ENCODE measurements at places on chromosomes 3 and 15.
A peak's percentile ranks its signal among the peaks of the same experiment; 100 is the strongest.

DNA sequence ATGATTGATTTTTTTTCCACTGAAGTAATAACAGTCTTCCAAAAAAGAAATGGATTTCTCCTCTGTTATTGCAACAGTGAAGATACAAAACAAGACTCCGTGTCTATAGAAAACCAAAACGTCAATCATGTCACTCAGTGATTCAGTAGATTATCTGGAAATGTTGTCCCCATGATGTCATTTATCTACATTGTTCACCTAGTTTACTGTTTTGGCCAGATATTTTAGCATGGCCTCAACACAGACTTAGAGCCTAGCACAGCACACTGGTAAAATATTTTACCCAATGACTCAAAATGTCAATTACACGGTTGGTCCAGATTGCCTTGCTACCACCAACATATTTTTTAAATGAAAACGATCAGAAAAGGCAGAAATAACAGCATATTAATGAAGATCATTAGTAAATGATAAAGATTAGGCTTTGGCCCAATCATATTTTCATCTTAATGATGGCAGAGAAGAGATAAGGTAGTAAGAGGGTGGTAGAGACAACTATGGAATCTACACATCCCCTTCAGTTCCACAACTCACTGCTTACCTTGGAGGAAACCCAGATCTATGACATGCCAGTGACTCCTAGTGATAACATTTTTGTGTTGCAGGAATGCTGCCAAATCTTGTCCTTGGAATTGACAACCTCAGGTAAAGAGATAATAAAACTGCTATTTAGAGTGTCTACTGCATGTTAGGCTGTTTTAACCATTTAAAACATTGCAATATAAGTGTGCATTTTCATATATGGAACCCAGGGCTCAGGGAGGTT is 347.7 kb upstream of the ARPP21 start:
- no peak for DNase-seq

DNA sequence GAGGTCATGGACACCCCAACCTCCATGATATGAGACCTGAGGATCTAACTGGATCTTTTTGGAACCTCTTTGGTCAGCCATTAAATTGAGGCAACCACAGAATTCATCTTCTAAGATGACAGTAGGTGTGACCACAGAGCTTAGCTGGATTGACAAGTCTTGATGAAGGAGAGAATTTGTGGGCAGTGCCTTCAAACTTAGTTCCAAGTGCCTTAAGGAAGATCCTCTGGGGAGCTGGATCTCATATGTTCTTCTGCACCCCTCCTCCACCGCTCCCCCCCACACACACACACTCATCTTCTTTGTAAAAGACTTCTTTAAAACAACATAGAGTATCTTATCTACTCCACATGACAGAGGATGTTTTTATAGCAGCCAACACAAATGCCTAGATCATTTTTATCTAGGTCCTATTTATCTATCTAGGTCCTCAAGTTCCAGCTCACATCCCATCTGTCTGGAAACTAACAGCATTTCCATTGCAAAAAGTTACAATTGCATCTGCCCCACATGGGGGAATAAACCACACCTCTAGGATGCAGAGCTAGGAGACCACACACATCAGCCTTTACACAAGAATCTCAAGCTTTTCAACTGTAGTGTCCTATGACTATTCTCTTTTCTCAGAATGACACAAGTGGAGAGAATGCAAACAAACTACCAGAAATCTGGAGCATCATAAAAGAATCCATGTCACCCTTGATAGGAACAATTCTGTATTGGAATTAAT is 37.4 kb downstream of the WWTR1 start:
- no peak for DNase-seq

DNA sequence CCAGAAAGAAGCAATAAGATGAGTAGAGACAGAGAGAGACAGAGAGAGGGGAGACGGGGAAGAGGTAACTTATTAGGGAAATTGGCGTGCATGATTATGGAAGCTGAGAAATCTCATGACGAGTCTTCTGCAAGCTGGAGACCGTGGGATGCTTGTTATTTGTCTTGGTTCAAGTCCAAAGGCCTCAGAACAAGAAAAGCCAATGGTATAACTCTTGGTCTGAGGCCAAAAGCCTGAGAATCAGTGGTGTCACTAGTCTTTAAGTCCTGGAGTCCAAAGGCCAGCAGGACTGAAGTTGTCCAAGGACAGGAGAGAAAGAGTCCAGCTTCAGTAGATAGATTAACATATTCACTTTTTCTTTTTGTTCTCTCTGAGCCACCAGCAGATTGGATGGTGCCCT is 613.6 kb downstream of the CADM2 start:
- no peak for DNase-seq

- no peak for DNase-seq
Observed at GRCh38 chr3:170563712-170564423, 22.0 kb downstream of the SLC7A14 start.

DNA sequence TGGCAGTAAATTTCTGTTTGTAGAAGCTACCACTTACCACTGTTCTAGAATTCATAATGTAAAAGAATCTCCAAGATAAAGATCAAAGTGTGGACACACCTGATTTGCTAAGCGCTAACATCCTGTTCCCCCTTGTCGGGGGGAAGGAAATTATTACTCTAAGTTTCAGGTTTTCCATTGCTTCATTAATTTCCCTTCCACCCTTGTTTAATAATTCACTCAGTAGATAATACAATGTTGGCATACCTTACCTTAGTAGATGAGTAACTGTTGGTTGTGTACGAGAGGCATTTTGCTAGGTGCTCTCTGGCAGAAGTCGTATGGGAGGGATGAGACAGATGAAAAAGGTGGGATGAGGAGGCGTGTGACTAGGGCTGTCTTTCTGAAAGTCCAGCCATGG is 641.2 kb upstream of the ARRDC4 start:
- no peak for DNase-seq

GRCh38 chr3:72008226-72008996 is 223.5 kb upstream of the PROK2 start:
- DNase-seq = peak; percentile 62

DNA sequence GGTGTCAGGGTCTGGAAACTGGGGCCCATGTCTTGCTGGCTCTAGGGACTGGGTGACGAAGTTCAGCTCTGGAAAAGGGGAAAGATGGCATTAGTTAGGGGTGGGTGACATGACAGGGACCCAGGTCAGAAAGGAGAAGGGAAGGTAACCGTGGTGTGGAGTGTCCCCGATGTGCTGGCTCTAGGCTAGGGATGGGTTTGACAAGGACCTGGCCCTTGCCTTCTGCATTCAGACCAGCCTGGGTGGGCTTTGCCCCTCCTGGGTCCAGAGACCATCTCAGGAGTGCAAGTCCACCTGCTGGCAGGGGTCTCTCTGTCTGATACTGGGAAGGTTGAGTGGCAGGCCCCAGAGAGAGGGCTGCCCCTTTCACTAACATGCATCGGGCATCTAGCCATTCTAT is 28.7 kb upstream of the ATP2B2 start:
- DNase-seq = no peak

Measured in CD4-positive, alpha-beta T cell treated with Interleukin-1 beta for 1 hour (primary cell).